ENCODE measurements at places on chromosomes 1 and 21.

DNA sequence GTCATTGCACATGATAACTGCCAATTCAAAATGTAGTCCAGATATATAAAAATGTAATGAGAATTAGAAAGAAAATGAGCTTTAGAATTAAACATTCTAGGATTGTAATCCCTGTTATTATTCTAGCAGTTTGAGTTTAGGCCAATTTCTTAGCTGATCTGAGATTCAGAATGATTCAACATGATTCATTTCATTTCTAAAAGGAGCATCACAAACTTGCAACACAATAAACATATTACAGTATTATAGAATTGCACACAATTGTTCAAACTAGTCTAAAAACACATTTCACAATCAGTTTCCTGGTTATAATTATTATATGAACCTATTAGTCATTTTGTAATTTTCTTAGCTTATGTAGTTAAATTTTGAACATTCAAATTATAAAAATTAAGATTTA lies 43.3 kb upstream of the TSHB start:
- no peak for DNase-seq

GRCh38 chr1:98019747-98020146 lies 98.9 kb upstream of the DPYD start:
- DNase-seq: no peak

- no peak for DNase-seq
These were observed 84.2 kb downstream of the RGS7 start for GRCh38 chr1:241272828-241273227.

DNA sequence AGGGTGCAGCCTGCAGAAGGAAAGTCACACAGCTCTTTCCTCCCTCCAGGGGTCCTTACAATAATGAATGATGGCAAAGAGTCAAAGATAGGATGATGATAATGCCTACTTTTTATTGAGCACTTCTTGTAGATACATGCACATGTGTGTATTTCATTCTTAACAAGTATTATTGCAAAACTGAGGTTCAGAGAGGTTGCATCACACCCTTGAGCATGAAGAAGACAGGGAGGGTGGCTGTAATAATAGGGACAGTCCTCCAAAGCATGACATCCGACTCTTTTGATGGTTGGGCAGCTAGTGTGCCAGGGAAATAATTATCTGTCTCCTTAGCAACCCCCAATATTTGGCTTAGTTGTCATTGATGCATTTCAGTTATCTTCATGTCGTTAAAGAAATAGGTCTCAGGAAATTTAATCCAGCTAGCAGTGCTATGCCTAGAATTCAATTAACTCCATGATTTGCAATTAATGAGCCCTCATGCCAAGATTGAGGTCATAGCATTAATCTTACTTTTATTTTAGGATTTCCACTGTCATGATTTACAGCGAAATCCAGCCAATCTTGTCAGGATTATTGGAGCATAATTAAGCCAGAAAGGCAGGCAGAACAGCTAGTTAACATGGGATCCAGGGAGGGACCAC lies 35.0 kb downstream of the DNAJC6 start:
- DNase-seq: no peak

- no peak for DNase-seq
These were observed 39.0 kb downstream of the KLHL20 start for GRCh38 chr1:173753830-173754229.

GRCh38 chr1:150362721-150363425 lies 1.1 kb upstream of the RPRD2 start:
- peak; percentile 39 for DNase-seq

DNA sequence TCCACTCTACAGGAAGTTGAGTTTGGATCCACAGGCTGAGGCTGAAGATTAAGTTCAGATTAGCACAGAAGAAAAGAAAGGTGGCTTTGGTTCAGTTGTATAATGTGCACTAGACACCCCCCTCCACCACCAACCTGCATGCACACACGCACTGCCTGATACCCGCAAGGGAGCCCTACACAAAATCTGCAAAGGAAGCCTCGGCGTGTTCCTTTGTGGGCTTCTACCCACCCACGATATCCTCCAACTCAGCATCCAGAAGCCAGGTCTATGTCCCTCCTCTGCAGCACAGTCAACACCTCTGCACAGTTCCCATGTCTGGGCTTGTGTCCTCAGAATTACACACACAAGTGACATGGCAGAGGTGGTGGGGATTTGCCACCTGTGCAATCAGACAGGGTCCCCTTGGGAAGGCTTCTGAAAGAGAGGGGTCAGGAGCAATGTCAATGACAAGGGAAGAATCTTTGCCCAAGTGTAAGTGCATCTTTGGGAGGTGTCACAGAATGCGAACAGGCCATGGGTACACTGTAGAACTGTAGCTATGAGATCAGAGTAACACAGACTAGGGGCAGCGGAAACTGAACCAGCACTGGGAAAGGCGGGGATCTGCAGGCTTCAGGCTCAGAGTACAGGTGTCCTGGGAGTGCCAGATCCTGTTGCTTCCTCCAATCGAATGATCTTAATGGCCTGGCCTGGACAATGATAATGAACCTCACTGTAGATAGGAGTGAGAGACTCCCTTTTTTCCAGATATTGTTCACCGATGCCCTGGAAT lies 148.6 kb upstream of the ETV3 start:
- no peak for DNase-seq

GRCh38 chr21:25234857-25235801 lies 372.2 kb downstream of the MRPL39 start:
- no peak for DNase-seq

DNA sequence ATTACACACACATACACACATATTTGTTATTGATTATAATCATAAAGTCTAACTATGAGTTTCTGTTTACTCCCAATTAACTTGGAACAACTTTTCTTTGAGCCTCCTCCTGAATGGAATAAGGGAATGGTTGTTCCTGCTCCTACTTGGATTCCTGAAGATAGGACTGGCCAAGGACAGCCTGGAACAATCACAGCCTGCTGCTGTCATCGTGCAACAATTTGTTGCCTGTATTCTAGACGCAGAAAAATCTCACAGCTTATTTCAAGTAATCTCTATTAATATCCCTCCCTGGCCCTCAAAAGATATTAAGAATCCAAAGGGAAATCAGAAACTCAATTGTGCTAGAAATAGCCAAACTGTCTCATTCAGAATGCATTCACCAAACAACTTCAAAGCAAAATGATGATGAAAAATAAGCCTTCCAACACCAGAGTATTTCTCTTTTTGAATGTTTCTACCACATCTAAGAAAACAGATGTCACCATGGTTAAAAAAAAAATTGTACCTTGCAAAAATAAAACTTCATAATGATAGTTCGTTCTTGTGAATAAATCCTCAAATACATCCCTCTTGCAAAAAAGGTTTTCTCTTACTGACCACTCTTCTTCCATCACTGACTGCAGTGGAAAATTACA lies 30.9 kb downstream of the RCAN1 start:
- no peak for DNase-seq

DNA sequence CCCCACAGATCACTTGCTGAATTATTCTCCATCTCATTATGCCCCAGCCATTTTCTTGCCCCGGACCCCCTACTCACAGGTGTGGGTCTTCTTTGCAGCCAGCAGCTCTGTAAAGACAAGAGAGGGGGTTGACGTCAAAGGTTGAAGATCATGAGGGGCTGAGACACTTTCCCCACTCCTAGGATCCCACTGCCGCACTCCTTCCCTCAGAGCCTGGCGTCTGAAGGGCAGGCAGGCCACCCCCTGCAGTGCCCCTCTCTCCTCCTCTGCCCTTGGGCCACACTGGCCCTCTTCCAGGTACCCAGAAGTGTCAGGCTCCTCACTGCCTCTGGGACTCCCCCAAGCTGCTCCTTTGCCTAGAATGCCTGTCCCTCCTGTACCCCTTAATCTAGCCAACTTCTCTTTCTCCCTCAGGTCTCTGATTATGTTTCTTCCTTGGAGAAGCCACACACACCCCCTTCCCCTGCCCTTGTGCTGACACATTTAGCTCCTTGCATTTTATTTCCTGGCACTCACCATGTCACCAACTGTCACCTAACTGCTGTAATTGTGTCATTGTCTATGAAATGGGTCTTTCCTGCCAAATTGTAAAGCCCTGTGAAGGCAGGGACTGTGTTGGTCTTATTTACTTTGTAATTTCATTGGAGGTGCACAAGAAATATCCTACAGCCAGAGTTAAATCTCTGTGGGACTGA lies 2.1 kb downstream of the RORC start:
- DNase-seq: no peak

GRCh38 chr1:186202271-186202764 lies 172.7 kb downstream of the TPR start:
- DNase-seq: no peak

DNA sequence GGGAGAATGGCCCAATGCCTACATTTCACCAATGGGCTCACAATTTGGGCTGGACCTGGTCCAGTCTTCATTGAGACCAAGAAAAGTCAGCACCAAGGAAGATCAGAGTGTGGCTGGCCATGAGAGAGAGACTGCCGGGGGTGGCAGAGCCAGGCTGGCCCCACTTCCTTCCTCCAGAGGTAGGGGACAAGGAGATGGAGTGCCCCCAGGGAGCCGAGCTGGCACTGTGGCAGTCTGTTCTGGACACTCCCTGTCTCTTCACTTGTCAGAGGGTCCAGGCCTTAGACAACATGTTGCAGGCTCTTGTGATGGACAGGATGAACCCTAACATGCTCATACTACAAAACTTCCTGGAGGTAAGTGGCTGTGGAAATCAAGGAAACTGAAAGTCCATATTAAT lies 27.7 kb downstream of the INAVA start:
- DNase-seq: no peak

- no peak for DNase-seq
These were observed 91.8 kb downstream of the KCNN3 start for GRCh38 chr1:154778275-154778674.

DNA sequence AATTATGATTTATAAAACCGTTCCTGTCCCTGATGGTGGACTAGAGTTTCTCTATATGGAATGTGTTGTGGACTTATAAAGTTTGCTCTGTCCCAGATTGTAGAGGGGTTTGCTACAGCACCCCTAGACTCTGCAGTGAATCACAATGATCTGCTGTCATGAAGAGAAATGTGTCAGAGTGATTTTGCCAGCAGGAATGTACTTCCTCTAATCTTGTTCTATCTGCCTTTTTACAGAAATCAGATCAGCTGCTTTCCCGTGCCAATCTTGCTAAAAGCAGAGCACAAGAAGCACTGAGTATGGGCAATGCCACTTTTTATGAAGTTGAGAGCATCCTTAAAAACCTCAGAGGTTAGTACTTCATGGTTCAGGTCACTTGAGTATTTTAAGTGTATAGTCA lies 52.0 kb downstream of the LAMC2 start:
- DNase-seq: no peak

GRCh38 chr1:23996700-23997229 lies 16.6 kb upstream of the SRSF10 start:
- DNase-seq: no peak

DNA sequence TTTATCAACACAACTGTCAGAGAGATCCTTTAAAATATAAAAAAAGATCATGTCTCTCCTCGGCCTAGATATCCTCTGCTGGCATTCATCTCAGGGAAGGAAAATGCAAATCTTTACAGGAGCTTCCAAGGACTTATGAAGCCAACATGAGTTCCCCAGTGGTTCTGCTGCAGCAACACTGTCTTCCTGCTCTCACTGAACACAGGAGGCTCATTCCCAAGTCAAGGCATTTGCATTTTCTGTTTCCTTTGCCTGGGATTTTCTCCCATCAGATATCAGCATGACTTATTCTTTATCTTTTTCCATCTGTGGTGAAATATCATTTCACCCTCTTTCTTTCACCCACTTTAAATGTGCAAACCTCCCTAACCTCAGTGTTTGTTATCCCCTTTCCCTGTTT lies 513.8 kb upstream of the ZP4 start:
- no peak for DNase-seq

GRCh38 chr1:63264161-63264560 lies 58.2 kb upstream of the FOXD3 start:
- no peak for DNase-seq

DNA sequence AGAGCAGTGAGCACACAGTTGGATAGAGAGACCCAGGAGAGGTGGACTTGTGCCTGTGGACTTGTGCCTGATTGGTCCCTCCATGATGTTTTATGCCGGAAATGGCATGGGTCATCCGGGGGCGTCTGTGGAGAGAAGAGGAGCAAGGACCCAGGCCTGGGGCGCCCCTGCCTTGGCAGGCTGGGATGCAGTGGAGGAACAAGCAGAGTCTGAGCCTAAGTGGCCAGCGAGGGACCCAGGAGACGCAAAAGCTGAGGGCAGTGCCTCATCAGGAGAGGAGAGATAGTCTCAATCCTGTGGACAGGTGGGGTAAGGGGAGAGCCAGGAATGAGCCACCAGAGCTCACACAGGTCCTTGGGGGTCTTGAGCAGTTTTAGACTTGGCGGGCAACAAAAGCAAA lies 146.9 kb downstream of the PCBP3 start:
- DNase-seq: no peak

DNA sequence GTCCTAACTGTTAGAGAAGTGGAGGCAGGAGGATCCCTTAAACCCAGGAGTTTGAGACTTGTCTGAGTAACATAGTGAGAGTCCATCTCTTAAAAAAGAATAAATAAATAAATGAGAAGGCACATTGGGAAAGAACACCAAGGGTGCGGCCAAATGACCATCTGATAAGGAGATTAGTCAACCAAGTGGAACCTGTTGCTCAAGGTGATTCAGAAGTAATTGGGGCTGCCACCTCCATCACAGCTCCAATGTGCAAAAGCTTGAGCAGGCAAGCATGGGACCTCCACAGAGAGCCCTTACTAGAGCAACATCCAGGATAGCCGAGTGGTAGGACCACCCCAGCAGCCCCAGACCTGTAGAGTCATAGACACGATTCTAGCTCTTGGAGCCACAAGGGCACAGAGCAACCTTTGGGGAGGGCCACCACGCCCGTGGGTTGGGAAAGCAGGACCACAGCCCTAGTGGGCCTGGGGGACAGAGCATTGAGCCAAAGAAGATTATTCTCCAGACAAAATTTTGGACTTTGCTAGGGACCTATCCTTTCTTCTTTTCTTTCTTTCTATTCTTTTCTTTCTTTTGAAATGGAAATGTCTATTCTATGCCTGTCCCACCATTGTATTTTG lies 40.9 kb downstream of the KCNK1 start:
- DNase-seq: no peak

DNA sequence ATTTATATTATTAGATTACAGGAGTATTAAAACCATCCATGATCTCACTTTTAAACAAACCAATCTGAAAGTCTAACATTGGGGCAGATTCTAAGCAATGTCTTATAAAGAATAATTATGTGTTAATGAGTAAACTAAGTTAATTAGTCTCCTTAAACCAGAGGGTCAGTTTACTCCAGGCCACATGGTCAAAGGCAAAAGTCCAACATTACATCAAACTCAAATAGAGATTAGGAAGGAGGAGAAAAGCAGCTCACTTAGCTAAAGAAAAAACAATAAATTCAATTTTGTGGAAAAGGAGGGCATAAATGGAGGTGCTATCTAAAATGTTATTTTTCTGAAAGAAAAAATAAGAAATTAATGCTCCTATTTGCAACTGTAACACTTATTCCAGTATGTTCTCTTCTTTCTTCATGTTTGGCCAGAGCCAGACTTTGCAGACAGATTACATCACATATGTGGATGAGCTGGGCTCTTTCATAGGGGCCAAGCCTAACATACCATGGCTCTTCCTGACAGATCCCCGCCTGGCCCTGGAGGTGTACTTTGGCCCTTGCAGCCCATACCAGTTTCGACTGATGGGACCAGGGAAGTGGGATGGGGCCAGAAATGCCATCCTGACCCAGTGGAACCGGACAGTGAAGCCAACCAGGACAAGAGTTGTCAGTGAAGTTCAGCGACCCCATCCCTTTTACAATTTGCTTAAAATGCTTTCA lies 24.3 kb upstream of the FMO2 start:
- DNase-seq: no peak
